T-cell (primary cell): ENCODE measurements at places on chromosomes 4 and X.
A peak's percentile ranks its signal among the peaks of the same experiment; 100 is the strongest.

- H3K4me1 ChIP-seq = no peaks in the 10 kb centered on the region
- no peaks in the 10 kb centered on the region for H3K36me3 ChIP-seq
- no peak for DNase-seq
- no peak overlapping the region for H3K4me3 ChIP-seq
Measured at GRCh38 chrX:150975655-150976390, 7.3 kb upstream of the HMGB3 start.

DNA sequence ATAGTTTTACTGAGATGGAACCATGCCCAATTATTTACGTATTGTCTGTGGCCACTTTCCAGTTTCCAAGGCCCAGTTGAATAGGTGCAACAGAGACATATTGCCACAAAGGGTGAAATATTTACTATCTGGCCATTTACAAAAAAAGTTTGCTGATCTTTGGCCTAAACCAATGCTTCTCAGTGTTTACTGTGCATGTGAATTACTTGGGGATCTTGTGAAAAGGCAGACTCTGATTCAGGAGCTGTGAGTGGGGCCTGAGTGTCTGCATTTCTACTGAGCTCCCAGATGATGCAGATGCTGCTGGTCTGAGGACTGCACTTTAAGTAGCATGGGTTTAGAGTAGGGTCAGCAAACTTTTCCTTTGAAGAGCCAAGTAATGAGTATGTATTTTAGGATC is 94.1 kb upstream of the PDE5A start:
- H3K4me1 ChIP-seq = no peaks in the 10 kb centered on the region
- H3K4me3 ChIP-seq = no peak overlapping the region
- H3K27ac ChIP-seq = no peak overlapping the region
- no peaks in the 10 kb centered on the region for H3K27me3 ChIP-seq
- DNase-seq = no peak
- H3K36me3 ChIP-seq = no peaks in the 10 kb centered on the region

- no peak overlapping the region for H3K4me3 ChIP-seq
- H3K27ac ChIP-seq = no peak overlapping the region
- no peaks in the 10 kb centered on the region for H3K36me3 ChIP-seq
- H3K4me1 ChIP-seq = peaks cover 12% of the 10 kb centered on the region
- DNase-seq = no peak
Measured at GRCh38 chrX:37745835-37746217, 34.0 kb upstream of the CYBB start.

DNA sequence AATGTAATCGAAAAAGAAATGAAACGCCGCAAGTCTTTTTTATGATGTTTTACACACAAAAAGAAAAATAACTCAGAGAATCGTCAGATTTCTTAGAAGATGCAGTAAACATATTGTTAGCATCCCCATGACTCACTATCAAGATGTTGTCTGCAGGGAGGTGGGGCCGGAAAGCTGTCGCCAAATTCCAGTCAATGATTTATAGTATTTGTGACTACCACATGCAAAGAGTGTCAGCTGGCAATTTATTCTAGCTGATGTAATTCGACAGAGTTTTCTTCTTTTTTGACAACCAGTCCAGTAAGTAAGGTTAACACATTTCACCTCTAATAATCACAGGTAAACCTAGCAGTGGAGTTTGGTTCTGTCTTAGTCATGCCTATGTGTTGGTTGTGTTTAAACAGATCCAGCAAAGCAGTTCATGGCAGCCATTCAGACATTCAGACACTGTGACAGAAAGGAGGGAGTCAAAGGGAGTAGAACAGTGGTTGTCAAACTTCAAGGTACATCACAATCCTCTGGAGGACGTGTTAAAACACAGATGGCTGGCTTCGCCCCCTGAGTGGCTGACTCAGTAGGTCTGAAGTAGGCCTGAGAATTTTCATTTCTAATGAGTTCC is 19.8 kb upstream of the PPP1R2C start:
- no peak overlapping the region for H3K27ac ChIP-seq
- H3K36me3 ChIP-seq = no peaks in the 10 kb centered on the region
- H3K4me1 ChIP-seq = no peaks in the 10 kb centered on the region
- no peak overlapping the region for H3K4me3 ChIP-seq
- no peaks in the 10 kb centered on the region for H3K27me3 ChIP-seq

DNA sequence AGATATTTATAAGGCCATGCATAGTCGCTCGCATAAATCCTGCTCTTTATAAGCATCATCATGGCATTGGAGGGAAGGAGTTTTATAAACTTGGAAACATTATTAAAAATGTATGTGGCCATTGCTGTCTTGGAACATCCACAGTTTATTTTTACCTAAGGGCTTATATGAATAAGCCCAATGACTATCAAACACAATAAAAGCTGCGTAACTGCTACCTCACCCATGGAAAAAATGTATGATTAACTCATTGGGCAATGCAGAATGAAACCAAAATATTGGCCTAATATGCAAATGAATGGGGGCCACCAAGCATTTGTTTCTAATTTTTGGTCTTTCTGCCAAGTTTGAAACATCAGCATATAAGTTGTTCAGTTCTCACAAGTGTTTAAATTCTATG is 19.1 kb downstream of the GEMIN8 start:
- H3K4me1 ChIP-seq = no peaks in the 10 kb centered on the region
- DNase-seq = no peak
- no peaks in the 10 kb centered on the region for H3K36me3 ChIP-seq

DNA sequence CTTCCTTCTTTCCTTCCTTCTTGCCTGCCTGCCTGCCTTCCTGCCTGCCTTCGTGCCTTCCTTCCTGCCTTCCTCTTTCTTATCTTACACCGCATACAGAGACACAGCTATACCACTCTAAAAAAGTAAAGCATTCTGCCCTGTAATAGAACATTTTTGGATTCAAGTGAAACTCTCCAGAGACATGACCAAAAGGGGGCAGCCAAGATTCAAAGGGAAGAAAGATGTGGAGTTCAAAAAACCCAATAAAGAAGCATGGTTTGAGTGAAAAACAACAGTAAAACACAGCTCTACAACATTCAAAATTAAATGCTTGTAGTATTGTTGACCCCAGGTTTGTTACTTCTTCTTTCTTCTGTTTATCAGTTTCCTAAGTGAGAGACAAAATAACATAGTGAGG is 914.9 kb upstream of the PCDH7 start:
- DNase-seq = no peak
- H3K4me1 ChIP-seq = no peaks in the 10 kb centered on the region

DNA sequence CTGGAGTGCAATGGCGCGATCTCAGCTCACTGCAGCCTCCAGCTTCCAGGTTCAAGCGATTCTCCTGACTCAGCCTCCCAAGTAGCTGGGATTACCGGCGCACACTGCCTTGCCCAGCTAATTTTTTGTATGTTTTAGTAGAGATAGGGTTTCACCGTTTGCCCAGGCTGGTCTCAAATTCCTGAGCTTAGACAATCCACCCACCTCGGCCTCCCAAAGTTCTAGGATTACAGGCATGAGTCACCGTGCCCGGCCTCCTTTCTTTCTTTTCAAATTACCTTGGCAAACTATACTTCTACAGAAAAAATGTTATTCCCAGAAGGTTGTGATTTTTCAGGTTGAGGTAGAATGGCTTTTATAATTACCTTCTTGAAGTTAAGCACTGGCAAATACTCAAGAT is 321.9 kb upstream of the PRPS2 start:
- H3K27me3 ChIP-seq = peaks cover 3% of the 10 kb centered on the region
- no peak overlapping the region for H3K4me3 ChIP-seq
- H3K4me1 ChIP-seq = no peaks in the 10 kb centered on the region
- no peak overlapping the region for H3K27ac ChIP-seq
- H3K36me3 ChIP-seq = no peaks in the 10 kb centered on the region

DNA sequence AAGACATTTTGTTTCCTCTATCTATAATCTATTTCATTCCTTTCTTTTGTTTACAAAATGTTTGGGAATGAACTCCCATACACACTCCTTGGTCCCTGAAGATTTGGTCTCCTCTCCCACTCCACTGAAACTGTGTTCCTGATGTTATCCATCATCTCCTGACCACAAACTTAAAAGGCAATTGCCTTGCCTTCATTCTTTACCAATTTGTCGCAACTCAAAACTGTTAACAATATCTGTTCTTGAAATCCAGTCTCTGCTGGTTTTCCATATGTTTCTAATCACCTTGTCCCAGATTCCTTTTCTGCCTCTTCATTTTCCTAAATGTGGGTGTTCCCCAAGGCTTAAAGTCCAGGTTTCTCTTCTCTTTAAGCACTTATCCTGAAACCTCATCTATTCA is 262.2 kb upstream of the TTC29 start:
- H3K4me1 ChIP-seq = no peaks in the 10 kb centered on the region
- H3K27ac ChIP-seq = no peak overlapping the region
- no peak overlapping the region for H3K4me3 ChIP-seq
- H3K27me3 ChIP-seq = no peaks in the 10 kb centered on the region

GRCh38 chrX:100404851-100405250 is 5.2 kb downstream of the PCDH19 start:
- no peaks in the 10 kb centered on the region for H3K36me3 ChIP-seq
- H3K27me3 ChIP-seq = peaks cover 3% of the 10 kb centered on the region
- H3K4me1 ChIP-seq = peaks cover 10% of the 10 kb centered on the region
- H3K27ac ChIP-seq = no peak overlapping the region

DNA sequence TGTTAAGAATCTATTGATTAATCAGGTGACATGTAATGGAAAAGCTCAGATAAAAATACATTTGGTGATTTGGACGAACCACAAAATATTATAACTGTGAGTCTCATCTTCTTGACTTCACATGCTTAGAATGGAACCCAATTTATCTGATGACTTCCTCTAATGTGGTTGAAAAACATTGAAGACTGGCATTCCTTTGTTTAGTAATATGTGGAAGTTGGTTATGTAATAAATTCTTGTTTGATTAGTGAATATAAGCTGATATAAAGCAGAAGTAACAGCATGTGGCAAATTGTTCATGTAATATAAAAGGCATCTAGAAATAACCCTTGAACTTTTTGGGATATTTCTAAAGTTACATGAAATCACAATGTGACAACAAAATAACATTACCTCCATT is 9.7 kb downstream of the GIMD1 start:
- DNase-seq = no peak
- no peaks in the 10 kb centered on the region for H3K4me1 ChIP-seq
- H3K36me3 ChIP-seq = no peaks in the 10 kb centered on the region
- no peak overlapping the region for H3K27ac ChIP-seq
- no peaks in the 10 kb centered on the region for H3K27me3 ChIP-seq
- H3K4me3 ChIP-seq = no peak overlapping the region

DNA sequence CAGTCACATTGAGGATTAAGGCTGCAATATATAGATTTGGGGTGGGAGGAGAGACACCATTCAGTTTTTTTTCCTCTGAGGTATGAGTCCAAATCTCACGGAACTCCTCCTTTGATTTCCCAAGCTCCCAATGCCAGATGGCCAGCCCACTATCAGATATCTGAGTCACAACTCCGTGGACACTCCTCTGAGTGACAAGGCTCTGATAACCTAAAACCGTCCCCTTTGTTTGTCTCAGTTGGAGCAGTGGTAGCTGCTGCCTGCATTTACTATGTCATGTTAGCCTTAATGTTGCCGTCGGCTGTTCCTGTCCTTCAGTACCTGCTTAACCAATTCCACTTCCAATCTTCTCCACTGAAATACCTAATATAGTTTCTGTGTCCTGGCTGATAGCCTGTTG is 107.3 kb downstream of the DTHD1 start:
- peaks cover 9% of the 10 kb centered on the region for H3K4me1 ChIP-seq
- H3K4me3 ChIP-seq = no peak overlapping the region
- no peaks in the 10 kb centered on the region for H3K27me3 ChIP-seq
- DNase-seq = no peak
- H3K36me3 ChIP-seq = no peaks in the 10 kb centered on the region

DNA sequence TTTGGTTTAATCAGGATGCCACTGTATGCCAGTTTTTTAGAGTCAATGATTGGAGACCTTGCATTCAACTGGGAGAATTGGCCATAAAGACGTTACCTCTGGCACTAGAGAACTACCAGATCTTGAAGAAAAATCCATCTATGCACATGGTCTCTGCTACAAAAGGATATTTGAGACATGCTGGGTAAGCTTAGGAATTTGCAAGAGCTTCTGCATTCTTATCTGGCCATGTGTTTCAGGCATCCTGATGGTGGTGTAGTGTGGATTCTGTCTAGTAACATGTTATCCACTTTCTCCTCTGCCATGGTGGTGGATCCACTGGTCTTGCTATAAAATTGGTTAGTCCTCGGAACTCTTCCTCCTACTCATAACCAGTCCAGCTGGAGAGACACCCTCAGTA is 185.3 kb upstream of the WDFY3 start:
- no peaks in the 10 kb centered on the region for H3K27me3 ChIP-seq
- no peak for DNase-seq
- no peak overlapping the region for H3K27ac ChIP-seq
- no peak overlapping the region for H3K4me3 ChIP-seq

GRCh38 chr4:112550728-112551127 is 34.7 kb upstream of the NEUROG2 start:
- no peaks in the 10 kb centered on the region for H3K36me3 ChIP-seq
- H3K27me3 ChIP-seq = no peaks in the 10 kb centered on the region
- DNase-seq = no peak
- no peak overlapping the region for H3K4me3 ChIP-seq
- H3K4me1 ChIP-seq = no peaks in the 10 kb centered on the region

DNA sequence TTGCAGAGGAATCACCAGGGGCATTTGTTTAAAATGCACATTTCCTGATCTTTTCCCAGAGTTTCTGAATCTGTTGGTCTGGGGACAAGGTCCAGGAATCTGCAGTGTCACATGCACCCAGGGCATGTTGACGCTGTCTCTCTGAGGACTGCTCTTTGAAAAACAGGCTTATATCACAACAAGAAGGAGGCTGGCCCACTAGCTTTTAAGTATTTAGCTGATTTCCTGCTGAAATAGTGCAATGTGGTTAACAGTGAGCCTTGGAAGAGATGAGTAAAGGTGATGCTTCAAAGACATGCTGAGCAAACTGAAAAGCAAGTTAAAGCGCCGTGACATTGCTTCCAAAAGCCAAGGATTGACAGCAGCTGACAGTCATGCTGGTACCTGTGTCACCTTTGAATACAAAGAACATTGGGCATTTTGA is 18.6 kb upstream of the SEPSECS start:
- peaks cover 10% of the 10 kb centered on the region for H3K4me1 ChIP-seq
- no peaks in the 10 kb centered on the region for H3K27me3 ChIP-seq
- no peak for DNase-seq
- no peak overlapping the region for H3K4me3 ChIP-seq
- H3K27ac ChIP-seq = peak overlapping the region; percentile 5

GRCh38 chr4:172073590-172073989 is 260.4 kb downstream of the GALNTL6 start:
- no peaks in the 10 kb centered on the region for H3K4me1 ChIP-seq
- no peak for DNase-seq
- H3K36me3 ChIP-seq = no peaks in the 10 kb centered on the region
- no peak overlapping the region for H3K4me3 ChIP-seq
- H3K27me3 ChIP-seq = no peaks in the 10 kb centered on the region

- no peak overlapping the region for H3K27ac ChIP-seq
- no peaks in the 10 kb centered on the region for H3K4me1 ChIP-seq
- no peaks in the 10 kb centered on the region for H3K36me3 ChIP-seq
- no peak overlapping the region for H3K4me3 ChIP-seq
- DNase-seq = no peak
- no peaks in the 10 kb centered on the region for H3K27me3 ChIP-seq
Measured at GRCh38 chrX:95076449-95076848, 1402.4 kb downstream of the FAM133A start.

- H3K4me1 ChIP-seq = no peaks in the 10 kb centered on the region
- no peak overlapping the region for H3K27ac ChIP-seq
- no peak for DNase-seq
- H3K4me3 ChIP-seq = no peak overlapping the region
- no peaks in the 10 kb centered on the region for H3K27me3 ChIP-seq
- no peaks in the 10 kb centered on the region for H3K36me3 ChIP-seq
Measured at GRCh38 chr4:97531351-97531750, 611.9 kb downstream of the STPG2 start.

GRCh38 chr4:123444290-123444731 is 47.7 kb downstream of the SPRY1 start:
- peaks cover 19% of the 10 kb centered on the region for H3K4me1 ChIP-seq
- no peak overlapping the region for H3K27ac ChIP-seq
- DNase-seq = peak; percentile 6
- H3K27me3 ChIP-seq = no peaks in the 10 kb centered on the region
- H3K36me3 ChIP-seq = no peaks in the 10 kb centered on the region
